ENCODE measurements at places on chromosomes 12 and 14. TPM values are rescaled to one million over a fixed set of nuclear protein-coding genes. Genes with fewer than 3 reads are reported as not detected.
A peak's percentile ranks its signal among the peaks of the same experiment; 100 is the strongest.

DNA sequence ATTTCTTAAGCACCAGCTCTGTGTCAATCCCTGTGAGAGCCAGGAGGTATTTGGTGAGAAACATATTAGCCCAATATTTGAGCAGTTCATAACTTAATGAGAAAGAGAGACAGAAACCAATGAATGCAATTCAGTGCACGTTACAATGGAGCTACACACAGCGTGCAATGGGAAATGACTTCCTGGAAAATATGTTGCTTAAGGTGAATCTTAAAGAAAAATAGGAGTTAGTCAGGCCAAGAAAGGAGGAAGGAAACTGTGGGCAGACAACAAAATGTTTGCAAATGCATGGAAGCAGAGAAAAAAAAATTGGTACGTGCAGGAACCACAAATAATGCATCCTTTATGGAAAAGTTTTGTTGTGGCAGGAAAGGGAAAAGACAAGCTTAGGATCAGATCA, 481.7 kb downstream of the BCAT1 start:
- peaks cover 2% of the 10 kb centered on the region for H3K4me1 ChIP-seq
- no peaks in the 10 kb centered on the region for H3K36me3 ChIP-seq
- H3K27ac ChIP-seq, result no peak overlapping the region
- H3K27me3 ChIP-seq, result no peaks in the 10 kb centered on the region
- DNase-seq, result no peak
- no peak overlapping the region for H3K4me3 ChIP-seq

GRCh38 chr12:102172436-102172835, 25.2 kb downstream of the PMCH start:
- no peaks in the 10 kb centered on the region for H3K27me3 ChIP-seq
- no peak for DNase-seq
- H3K4me3 ChIP-seq, result no peak overlapping the region
- no peaks in the 10 kb centered on the region for H3K4me1 ChIP-seq
- H3K27ac ChIP-seq, result no peak overlapping the region

DNA sequence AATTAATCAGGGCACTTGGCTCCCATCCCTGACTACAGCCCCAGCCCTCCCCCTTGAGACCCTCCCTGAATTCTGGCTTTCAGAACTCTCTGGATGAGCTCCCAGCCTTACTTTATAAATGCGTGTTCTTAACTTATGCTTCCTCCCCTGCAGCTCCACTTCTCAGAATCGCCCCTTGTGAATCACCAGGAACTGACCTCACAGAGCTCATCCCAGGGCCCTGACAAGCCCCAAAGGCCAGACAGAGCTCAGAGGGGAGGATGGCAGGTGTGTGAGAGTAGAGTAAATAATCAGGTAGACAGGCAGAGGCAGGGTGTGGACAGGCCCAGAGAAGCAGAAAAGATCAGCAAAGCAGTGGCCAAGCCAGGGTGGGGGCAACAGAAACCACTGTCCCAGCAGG, 68.2 kb upstream of the FOXN3 start:
- DNase-seq, result no peak
- peaks cover 15% of the 10 kb centered on the region for H3K4me1 ChIP-seq
- H3K4me3 ChIP-seq, result no peak overlapping the region
- H3K36me3 ChIP-seq, result no peaks in the 10 kb centered on the region
- no peaks in the 10 kb centered on the region for H3K27me3 ChIP-seq

GRCh38 chr12:40832668-40833067, 140.4 kb downstream of the CNTN1 start:
- H3K4me1 ChIP-seq, result no peaks in the 10 kb centered on the region
- no peaks in the 10 kb centered on the region for H3K27me3 ChIP-seq
- no peak for DNase-seq
- H3K27ac ChIP-seq, result no peak overlapping the region
- H3K36me3 ChIP-seq, result no peaks in the 10 kb centered on the region

- no peak for DNase-seq
- no peaks in the 10 kb centered on the region for H3K4me1 ChIP-seq
- no peaks in the 10 kb centered on the region for H3K36me3 ChIP-seq
- no peaks in the 10 kb centered on the region for H3K27me3 ChIP-seq
- H3K4me3 ChIP-seq, result no peak overlapping the region
- H3K27ac ChIP-seq, result no peak overlapping the region
These were observed 15.8 kb upstream of the SLC16A7 start for GRCh38 chr12:59580050-59580449.

DNA sequence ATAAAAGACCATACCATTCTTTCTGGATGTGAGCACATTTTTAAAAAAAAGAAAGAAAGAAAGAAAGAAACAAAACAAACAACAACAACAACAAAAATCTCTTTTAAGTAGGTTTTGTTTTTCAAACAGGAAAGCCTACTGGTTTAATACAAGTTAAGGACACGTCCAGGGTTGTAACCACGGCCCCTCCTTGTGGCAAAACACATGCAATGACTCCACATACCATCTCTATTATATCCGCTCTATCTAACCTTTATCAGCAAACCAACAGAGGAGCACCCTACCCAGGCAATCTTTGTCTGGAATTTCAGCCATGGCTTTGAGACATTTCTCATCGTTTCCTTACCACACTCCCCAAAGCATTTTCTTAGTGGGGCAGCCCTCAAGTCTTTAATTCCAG, 360.5 kb upstream of the TMPO start:
- no peak overlapping the region for H3K27ac ChIP-seq
- H3K4me1 ChIP-seq, result no peaks in the 10 kb centered on the region
- no peaks in the 10 kb centered on the region for H3K27me3 ChIP-seq
- H3K4me3 ChIP-seq, result no peak overlapping the region

- no peaks in the 10 kb centered on the region for H3K36me3 ChIP-seq
- H3K27me3 ChIP-seq, result peaks cover 20% of the 10 kb centered on the region
- peak overlapping the region; percentile 98 for H3K27ac ChIP-seq
- peaks cover 85% of the 10 kb centered on the region for H3K4me1 ChIP-seq
- DNase-seq, result no peak
- peak overlapping the region; percentile 78 for H3K4me3 ChIP-seq
These were observed 7.4 kb upstream of the HOXC6 start for GRCh38 chr12:54020591-54021405.

CPSF2 gene
- 34.2 TPM for total RNA-seq

RESF1 gene
- total RNA-seq, result 80.7 TPM

GRCh38 chr14:28584951-28585350, 181.6 kb upstream of the FOXG1 start:
- H3K36me3 ChIP-seq, result no peaks in the 10 kb centered on the region
- no peaks in the 10 kb centered on the region for H3K27me3 ChIP-seq
- no peak for DNase-seq
- H3K4me3 ChIP-seq, result no peak overlapping the region

GRCh38 chr14:42517806-42518500, 911.3 kb downstream of the LRFN5 start:
- no peaks in the 10 kb centered on the region for H3K36me3 ChIP-seq
- H3K4me3 ChIP-seq, result no peak overlapping the region
- no peak overlapping the region for H3K27ac ChIP-seq
- no peak for DNase-seq
- no peaks in the 10 kb centered on the region for H3K4me1 ChIP-seq

DNA sequence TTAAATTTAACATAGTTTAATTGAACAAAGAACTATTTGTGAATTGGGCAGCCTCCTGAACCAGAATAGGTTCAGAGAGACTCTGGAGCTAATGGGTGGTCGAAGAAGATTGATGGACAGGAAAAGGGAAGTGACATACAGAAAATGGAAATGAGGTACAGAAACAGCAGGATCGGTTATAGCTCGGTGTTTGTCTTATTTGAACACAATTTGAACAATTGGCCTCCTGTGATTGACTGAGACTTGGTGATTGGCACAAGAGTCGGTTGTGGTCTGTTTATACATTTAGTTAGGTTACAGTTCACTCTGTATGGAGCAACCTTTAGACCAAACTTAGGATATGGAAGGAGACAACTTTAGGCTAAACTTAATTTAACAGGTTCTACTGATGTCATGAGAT, 18.4 kb upstream of the CFL2 start:
- H3K36me3 ChIP-seq, result no peaks in the 10 kb centered on the region
- H3K4me1 ChIP-seq, result no peaks in the 10 kb centered on the region

- peak overlapping the region; percentile 60 for H3K4me3 ChIP-seq
- H3K36me3 ChIP-seq, result no peaks in the 10 kb centered on the region
These were observed 885 bp upstream of the HOXC10 start for GRCh38 chr12:53983950-53984572.

TOMM20L gene
- not detected for total RNA-seq

- no peaks in the 10 kb centered on the region for H3K4me1 ChIP-seq
- no peak for DNase-seq
These were observed 379.0 kb downstream of the DAD1 start for GRCh38 chr14:22210026-22210425.

GRCh38 chr12:89236748-89237383, 115.4 kb downstream of the DUSP6 start:
- no peaks in the 10 kb centered on the region for H3K36me3 ChIP-seq
- no peak overlapping the region for H3K4me3 ChIP-seq
- H3K27ac ChIP-seq, result peak overlapping the region; percentile 44
- no peaks in the 10 kb centered on the region for H3K27me3 ChIP-seq

DNA sequence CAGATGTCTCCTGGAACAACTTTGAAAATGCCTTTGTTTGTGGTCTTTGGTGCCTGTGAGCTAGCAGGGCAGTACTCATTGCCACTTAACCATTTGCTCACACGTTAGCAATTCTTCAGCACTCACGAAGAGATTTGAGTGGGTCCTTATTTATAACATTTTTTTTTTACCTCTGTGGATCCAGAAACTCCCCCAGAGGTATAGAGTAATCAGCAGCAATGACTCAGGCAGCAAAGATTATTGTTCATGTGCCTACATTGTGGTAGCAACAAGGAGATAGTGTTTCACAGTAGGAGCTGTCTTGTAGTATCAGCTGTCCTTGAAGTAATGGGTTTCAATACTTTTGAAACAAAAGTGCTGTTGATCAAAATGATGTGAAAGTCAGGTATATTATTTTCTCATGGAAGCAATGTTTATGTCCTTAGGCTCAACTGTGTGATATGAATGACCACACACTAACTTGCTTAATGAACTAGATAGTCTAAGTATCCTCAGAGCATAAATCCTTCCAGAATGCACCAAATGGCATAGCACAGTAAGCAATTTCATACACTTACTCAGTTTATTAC, 304.1 kb downstream of the EGLN3 start:
- no peak overlapping the region for H3K27ac ChIP-seq
- no peaks in the 10 kb centered on the region for H3K36me3 ChIP-seq
- no peaks in the 10 kb centered on the region for H3K4me1 ChIP-seq
- no peak overlapping the region for H3K4me3 ChIP-seq
- no peaks in the 10 kb centered on the region for H3K27me3 ChIP-seq

C14orf39 gene
- total RNA-seq, result not detected

GRCh38 chr12:90099288-90099687, 390.6 kb upstream of the ATP2B1 start:
- H3K27me3 ChIP-seq, result no peaks in the 10 kb centered on the region
- no peaks in the 10 kb centered on the region for H3K4me1 ChIP-seq
- no peak overlapping the region for H3K4me3 ChIP-seq
- no peak overlapping the region for H3K27ac ChIP-seq

DNA sequence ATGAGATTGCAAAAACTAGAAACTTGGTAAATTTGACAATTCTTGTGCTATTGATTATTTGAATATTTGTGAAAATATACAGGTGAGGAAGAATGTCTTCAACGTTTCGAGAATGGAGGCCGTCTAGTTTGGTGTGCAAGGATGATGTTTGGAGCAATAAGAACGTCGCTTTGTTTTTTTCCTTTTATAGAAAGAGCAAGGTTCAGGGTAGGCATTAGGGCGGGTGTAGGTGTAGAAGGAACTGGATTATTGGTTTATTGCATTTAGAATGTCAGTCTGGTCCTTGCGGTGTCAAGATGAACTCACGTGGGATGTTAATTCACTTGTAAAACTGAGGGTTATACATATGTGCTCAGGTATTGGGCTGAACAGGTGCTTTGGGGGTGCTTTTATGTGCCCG, 1.1 kb downstream of the RPS26 start:
- DNase-seq, result no peak
- H3K27ac ChIP-seq, result peak overlapping the region; percentile 89
- no peaks in the 10 kb centered on the region for H3K27me3 ChIP-seq
- H3K4me1 ChIP-seq, result peaks cover 29% of the 10 kb centered on the region
- peaks cover 32% of the 10 kb centered on the region for H3K36me3 ChIP-seq

GRCh38 chr12:9264546-9264945, 56.4 kb upstream of the PZP start:
- no peaks in the 10 kb centered on the region for H3K4me1 ChIP-seq
- H3K4me3 ChIP-seq, result no peak overlapping the region
- no peaks in the 10 kb centered on the region for H3K36me3 ChIP-seq
- H3K27me3 ChIP-seq, result no peaks in the 10 kb centered on the region
- DNase-seq, result no peak
- H3K27ac ChIP-seq, result no peak overlapping the region

GRCh38 chr14:69992564-69992963, 113.3 kb downstream of the SMOC1 start:
- no peaks in the 10 kb centered on the region for H3K4me1 ChIP-seq
- H3K27me3 ChIP-seq, result no peaks in the 10 kb centered on the region
- no peak overlapping the region for H3K27ac ChIP-seq
- H3K4me3 ChIP-seq, result no peak overlapping the region

MYL2 gene
- total RNA-seq, result not detected

GRCh38 chr12:52209321-52209720, 17.5 kb upstream of the KRT80 start:
- peaks cover 77% of the 10 kb centered on the region for H3K4me1 ChIP-seq
- peak overlapping the region; percentile 42 for H3K27ac ChIP-seq
- no peaks in the 10 kb centered on the region for H3K27me3 ChIP-seq
- no peaks in the 10 kb centered on the region for H3K36me3 ChIP-seq

KRT2 gene
- total RNA-seq, result 1,953 TPM

MOK gene
- total RNA-seq, result 13.8 TPM

DNA sequence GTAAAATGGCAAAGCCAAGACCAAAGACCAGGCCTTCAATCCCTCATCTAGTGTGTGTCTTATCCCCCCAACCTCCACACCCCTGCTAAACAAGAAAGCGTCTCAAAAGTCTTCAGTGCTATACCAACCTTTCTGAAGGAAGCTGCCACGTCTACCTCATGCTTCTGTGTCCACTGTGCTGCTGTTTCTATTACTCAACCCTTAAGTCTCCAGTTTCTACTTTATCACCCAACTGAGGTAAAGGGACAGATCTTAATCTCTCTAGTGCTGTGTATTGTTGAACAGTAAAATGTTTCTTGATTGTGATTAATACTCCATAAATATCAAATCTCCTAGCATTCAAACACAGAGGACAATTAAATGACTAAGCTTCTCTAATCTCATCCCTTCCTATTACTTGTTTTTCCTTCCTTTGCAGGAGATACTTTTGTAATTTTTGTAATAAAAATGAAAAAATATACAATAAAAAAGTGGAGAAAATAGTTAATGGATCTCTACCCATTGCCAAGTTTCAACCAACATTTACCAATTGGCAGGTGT, 23.3 kb downstream of the BTBD7 start:
- no peak for DNase-seq
- H3K27me3 ChIP-seq, result no peaks in the 10 kb centered on the region
- H3K27ac ChIP-seq, result no peak overlapping the region
- no peak overlapping the region for H3K4me3 ChIP-seq
- H3K36me3 ChIP-seq, result no peaks in the 10 kb centered on the region
